ENCODE measurements at places on chromosomes 2 and 18.

GRCh38 chr2:209772290-209772685, 656 bp downstream of the UNC80 start:
- no peak for DNase-seq

DNA sequence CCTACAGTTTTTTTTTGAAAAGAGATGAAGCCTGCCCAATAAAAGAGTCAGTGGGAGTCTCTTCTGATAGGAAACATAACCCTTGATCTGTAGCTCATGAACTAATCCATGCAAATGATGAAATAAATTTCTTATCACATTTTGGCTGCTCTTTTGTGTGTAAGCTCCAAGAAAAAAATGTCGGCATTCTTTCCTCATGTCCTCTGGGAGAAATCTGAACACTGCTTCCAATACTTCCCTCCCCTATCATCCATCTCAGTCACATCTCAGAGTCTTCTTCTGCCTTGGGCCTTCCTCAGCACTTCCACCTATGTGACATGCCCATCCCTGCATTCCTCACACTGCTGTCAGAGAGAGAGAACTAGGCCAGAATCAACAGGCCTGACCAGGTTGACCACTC, 395.7 kb upstream of the ST6GAL2 start:
- DNase-seq, result no peak

- no peak for DNase-seq
Measured at GRCh38 chr2:221096706-221097567, 475.2 kb downstream of the EPHA4 start.

DNA sequence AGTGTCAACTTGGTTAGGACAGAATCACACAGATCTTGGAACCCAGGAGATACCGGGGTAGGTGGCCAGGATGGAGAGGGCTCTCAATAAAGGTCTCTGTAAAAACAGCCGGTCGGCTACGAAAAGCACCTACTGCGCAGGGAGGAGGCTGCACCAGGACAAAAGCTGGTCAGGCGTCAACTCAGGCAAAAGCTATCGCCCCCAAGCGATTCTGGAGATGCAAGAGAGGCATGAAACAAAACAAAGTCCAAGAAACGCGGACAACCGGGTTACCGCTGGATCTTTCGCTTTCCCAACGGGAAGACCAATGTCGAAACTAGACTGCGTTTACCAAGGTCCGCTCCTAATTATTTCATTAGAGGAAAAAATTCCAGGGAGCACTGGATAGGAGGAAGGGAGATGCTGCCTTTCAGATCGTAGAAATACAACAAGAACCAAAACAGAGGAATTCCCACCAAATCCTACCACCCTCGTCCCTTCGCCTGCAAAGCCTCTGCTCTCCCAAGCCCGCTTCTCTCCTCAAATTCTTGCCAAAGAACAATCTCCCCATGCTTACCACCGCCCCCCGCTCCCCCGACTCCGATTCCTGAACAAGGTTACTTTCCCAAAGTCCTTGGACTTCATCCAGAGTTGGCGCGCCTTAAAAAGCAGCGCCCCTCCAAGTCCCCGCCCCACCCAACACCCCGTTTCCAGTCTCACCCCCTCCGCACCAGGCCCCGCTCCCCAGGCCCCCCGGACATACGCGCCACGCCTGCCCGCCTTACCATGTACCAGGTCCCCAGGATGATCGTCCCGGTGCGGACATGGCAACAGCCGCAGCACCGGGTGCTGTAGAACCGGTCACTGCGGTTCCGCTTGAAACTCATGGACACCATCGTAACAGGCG, 539 bp downstream of the LAPTM4A start:
- DNase-seq, result peak; percentile 22

- DNase-seq, result no peak
Measured at GRCh38 chr2:10531874-10532637, 83.9 kb upstream of the ODC1 start.

GRCh38 chr2:161233858-161234431, 73.7 kb downstream of the TANK start:
- no peak for DNase-seq

- no peak for DNase-seq
Measured at GRCh38 chr2:72117029-72117428, 30.6 kb downstream of the CYP26B1 start.

- DNase-seq, result no peak
Measured at GRCh38 chr2:238132463-238133450, 5.7 kb upstream of the KLHL30 start.

DNA sequence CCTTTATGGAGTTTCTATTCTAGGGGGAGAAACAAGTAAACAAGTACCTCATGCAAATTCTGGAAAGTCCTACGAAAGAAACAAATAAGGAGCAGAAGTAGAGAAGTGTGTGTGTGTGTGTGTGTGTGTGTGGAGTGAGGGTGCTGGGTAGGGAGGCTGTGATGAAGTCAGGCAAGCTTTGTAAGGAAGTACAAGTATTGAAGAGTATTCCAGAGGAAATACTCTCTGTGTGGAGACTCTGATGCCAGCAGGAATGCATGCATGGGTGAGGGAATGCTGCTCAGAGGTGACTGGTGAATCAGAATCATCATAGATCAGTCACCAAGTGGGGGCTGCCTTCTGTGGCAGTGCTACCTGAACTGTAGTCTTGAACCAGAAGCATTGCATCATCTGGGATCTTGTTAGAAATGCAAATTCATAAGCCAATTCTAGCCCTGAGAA, 34.5 kb downstream of the SLC4A3 start:
- DNase-seq, result no peak

DNA sequence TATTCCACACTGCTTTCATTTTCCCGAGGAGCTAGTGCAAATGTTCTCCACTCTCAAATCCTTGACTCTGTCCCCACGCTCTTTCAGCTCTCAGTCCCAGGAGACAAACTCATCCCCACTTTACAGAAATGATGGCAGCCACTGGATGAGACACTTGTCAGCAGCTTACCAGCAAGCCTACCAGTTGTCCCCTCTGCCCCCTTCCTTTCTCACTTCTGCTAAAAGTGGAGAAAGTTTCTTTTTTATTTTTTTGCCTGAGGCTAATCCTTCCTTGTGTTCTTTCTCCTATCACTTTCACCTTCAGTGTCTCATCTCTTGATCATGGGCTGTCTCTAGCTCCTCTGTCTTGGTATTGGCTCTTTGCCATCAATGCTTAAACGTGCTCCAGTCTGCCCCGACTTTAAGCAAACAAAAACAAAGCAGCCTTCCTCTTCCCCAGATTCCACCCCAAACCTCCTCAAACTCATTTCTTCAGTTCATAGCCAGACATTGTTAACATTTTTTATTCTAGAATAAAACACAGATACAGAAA, 64.5 kb downstream of the TTC32 start:
- DNase-seq, result no peak

DNA sequence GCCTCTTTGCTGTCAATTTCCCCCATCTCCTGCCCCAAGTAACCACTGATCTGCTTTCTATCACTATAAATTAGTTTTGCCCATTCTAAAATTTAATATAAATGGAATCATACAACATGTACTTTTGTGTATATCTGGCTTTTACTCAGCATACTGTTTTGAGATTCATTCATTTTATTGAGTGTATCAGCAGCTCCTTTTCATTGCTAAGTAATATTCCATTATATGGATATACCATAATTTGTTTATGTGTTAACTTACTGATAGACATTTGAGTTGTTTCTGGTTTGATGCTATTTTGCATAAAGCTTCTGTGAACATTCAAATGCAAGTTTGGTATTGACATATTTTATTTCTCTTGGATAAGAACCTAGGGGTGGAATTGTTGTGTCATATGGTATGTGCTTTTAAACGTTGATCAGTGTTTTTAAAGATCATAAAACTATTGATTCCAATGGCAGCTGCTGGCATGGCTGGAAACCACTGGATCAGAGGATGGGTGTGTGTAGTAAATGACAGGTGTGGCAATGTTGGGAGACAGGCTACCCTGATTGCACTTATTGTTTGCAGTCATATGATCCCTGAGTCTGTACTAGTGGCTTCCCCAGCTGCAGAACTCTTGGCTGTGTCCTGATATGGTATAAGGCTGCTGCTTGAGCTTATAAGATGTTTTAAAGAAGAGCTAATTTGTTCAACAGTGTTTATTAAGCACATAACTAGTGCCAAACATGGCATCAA, 75.3 kb downstream of the CYP1B1 start:
- no peak for DNase-seq

DNA sequence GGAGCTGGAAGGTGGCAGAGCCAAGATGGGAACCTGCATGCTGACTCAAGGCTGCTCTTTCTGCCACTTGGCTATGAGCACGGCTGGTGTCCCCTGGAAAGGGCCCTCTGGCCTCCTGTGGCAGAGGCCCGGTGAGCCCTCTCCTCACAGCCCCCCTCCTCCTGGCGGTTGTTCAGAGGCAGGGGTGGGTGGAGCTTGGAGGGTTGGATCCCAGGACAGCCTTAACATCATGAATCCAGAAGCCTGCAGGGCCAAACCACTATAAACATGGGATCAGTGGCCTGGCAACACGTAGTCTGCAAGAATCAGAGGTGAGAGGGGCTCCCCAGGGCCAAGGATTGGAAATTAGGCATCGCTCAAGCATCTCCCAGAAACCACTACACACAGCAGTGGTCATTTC, 48.5 kb upstream of the LOXHD1 start:
- no peak for DNase-seq

GRCh38 chr2:104733226-104733943, 120.5 kb upstream of the POU3F3 start:
- DNase-seq, result peak; percentile 61

DNA sequence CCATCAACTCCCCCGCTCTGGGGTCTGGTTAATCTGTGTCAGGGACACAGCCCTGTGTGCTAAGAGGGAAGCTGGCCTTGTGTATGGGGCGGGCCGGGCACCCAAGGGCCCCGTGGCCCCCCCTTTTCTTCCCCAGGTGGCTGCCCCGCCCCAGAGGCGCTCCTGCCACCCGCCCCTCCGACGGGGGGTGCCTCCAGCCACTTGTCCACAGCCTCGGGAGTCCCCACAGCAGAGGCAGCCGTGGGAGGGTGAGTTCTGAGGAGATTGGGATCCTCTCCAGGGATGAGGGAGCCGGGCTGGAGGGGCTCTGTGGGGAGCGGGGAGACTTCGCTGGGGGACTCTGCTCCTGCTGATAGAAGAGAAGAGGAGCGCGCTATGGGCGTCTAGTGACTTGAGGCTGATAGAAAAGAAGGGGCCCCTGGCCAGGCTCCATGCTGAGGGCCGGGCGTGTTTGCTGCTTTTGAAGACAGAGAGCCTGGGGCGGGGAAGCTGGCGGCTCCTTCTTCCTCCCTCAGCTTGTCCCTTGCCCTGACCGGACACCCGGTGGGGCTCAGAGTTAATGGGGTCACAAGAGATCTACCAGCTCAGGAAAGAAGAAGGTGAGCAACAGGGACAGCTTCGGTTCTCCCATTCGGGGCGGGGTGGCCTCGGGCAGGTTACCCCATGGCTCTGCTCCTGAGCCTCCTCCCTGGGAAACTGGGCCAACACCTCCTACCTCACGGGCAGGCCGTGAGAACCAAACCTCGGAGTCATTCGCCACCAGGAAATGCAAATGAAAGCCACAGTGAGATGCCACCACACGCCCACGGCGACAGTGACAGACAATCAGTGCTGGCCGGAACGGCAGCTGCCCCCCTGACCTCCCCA, 89.4 kb upstream of the TAF1B start:
- peak; percentile 77 for DNase-seq
